ENCODE measurements at places on chromosomes 5 and 9. TPM values are rescaled to one million over a fixed set of nuclear protein-coding genes. Genes with fewer than 3 reads are reported as not detected.
A peak's percentile ranks its signal among the peaks of the same experiment; 100 is the strongest.

PHF24 gene
- not detected for total RNA-seq

BASP1 gene
- 445 TPM for total RNA-seq

ZNF79 gene
- total RNA-seq = 7.1 TPM

DNA sequence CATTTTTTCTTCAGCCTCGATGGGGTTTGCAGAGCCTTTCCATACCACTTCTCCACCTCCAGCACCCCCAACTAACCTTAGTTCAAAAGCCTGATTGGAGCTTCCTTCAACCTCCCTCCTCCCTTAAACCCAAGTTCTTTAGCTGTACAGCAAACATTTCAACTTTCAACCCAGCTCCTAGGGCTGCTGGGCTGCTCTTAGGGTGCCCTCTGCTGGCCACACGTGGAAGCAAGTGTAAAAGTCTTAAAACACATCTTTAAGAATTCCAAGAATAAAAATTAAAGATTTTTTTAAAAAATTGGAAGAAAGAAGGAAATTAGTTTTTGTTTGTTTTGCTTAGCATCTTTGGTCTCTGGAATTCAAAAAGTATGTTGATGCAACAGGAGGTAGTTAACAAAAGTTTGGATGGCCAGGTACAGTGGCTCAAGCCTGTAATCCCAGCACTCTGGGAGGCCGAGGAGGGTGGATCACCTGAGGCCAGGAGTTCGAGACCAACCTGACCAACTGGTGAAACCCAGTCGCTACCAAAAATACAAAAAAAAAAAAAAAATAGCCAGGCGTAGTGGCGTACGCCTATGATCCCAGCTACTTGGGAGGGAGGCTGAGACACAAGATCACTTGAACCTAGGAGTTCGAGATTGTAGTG is 15.5 kb upstream of the HSD17B3 start:
- no peaks in the 10 kb centered on the region for H3K4me1 ChIP-seq
- H3K27me3 ChIP-seq = no peaks in the 10 kb centered on the region
- DNase-seq = peak; percentile 51

DNA sequence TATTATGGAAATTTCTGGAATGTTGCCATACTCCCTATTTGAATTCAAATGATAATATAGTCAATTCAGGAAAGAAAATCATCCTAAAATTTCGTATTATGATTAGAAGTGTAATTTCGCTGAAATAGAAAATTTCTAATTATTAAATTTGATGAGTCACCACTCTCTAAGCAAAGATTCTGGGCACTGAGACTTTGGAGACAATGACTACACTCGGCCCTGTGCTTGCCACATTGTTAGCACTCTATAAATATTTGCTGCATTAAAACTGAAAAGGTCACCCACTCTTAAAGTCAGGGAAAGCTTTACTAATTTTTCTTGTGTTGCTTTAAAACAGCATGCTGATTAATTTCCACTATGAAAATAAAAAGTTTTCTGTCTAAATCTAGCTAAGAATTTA is 240.3 kb downstream of the TLE4 start:
- H3K27me3 ChIP-seq = no peaks in the 10 kb centered on the region
- peaks cover 25% of the 10 kb centered on the region for H3K4me1 ChIP-seq
- H3K27ac ChIP-seq = no peak overlapping the region
- no peak overlapping the region for H3K4me3 ChIP-seq
- peak; percentile 12 for DNase-seq
- no peaks in the 10 kb centered on the region for H3K36me3 ChIP-seq
